ENCODE measurements at places on chromosomes 2 and 18.
A peak's percentile ranks its signal among the peaks of the same experiment; 100 is the strongest.

- no peak for DNase-seq
These were observed 35.8 kb downstream of the FAM178B start for GRCh38 chr2:96950381-96951124.

- DNase-seq, result no peak
These were observed 369.3 kb upstream of the RND3 start for GRCh38 chr2:150856596-150857281.

GRCh38 chr2:207224381-207224780 is 58.6 kb upstream of the KLF7 start:
- no peak for DNase-seq

DNA sequence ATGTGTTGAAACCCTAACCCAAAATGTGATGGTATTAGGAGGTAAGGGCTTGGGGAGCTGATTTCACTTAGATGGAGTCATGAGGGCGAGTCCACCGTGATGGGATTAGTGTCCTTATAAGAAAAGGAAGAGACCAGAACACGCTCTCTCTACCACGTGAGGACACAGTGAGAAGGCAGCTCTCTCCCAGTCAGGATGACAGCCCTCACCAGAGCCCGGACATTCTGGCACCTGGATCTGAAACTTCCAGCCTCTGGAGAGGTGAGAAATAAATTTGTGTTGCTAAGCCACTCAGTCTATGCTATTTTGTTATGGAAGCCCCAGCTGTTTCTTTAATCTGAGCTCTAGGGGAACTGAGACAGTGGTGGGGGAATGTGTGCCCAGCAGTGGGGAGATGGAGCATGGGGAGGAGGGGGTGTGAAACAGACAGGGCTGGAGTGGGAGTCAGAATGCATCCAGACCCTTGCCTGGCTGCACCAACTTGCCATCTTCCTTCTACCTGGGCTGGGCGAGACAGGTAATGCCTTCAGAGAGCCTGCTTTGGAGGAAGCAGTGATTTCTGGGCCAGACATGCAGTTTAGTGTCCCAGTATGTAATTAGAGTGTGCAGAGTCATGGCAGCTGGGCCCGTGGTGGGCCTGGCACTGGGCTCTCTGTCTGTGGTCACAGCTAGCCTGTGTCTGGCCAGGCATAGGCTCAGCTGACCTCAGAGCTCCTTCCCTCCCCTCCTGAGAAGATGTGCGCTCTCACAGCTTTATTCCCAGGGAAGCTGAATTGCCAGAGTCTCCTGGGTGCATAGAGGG is 38.1 kb downstream of the RHOB start:
- DNase-seq, result no peak

- DNase-seq, result no peak
These were observed 42.1 kb upstream of the LAPTM4A start for GRCh38 chr2:20093263-20094141.

GRCh38 chr2:21070341-21071257 is 26.7 kb upstream of the APOB start:
- DNase-seq, result no peak

DNA sequence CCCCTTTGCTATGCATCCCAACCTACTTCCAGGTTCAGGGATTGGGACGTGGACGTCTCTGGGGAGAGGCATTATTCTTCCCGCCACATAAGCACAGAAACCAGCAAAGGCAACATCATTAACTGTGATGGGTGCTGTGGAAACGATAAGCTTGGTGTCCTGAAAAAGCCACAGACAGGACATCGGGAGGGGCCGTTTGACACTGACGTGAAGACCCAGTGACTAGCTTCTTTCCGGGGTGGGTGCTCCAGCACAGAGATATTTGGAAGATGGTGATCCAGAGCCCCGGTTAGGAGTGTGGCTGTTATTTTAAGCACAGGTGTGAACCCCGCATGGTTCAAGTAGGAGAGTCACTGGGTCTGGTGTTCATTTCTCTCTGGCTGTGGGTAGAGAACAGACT is 163.8 kb upstream of the HDAC4 start:
- no peak for DNase-seq

DNA sequence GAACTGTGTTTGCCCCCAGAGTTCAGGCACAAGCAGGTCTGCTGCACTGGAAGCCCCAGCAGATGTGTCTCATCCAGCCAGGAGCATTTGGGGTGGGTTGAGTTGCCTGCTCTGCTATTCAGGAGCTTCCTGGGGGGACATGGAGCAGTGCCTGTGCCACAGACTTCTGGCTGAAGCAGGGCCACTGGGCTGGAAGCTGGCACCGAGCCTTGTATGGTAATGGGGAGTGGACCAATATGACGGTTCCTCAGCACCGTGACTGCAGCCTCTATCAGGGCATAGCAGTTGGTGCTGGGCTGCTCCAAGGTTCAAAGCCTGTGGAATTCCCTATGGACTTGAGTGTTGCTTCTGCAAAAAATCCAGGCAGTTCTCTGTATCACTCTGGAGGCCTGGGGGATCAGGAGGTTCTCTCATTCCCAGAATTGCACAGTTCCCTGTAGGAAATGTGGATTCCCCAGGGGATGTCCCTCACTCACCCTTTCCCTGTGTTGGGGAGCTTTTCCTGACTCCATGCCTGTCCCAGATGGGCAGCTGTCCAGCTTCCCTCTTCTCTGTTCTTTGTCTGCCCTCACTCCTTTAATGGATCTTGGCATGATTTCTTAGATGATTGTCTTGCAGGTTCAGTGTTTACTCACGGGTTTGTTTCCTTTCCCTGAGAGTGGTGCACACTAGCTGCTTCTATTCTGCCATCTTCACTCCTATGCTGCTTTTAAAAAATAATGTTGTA is 37.2 kb upstream of the THSD7B start:
- no peak for DNase-seq

DNA sequence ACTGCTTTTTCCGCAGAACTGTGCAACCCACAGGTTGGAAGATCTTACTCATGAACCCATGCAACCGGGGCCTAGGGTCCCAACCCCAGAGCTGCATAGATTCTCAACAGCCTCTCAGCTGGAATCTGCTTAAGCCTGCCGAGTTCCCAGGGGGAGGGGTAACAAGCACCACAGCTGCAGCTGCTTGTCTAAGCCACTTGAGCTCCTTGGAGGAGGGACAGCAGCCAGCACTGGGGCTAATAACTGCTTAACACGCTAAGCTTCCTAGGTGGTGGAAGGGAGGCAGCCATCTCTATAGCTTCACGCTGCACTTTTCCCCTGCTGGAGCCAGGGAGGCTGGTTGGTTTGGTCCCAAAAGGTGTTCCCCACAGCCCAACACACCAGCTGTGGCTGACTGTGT is 311.6 kb downstream of the DSC3 start:
- DNase-seq, result no peak

DNA sequence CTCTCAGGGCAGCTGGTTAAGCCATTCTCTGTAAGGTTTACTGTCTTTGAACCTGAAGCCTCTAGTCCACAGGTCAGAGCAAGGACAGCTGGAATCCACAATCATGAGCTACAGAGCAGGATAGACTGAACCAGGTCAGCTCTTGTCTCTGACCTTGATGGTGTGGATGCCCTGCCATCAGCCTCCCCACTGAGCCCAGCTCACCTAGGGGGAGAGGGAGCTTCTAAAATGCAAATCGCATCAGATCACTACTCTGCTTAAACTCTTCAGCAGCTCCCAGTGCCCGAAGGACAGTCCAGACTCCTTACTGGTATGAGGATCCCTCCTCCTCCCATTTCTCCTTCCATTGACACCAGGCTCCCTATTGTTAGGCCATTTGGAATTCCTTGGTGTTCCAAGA is 255.3 kb upstream of the CCDC68 start:
- no peak for DNase-seq

DNA sequence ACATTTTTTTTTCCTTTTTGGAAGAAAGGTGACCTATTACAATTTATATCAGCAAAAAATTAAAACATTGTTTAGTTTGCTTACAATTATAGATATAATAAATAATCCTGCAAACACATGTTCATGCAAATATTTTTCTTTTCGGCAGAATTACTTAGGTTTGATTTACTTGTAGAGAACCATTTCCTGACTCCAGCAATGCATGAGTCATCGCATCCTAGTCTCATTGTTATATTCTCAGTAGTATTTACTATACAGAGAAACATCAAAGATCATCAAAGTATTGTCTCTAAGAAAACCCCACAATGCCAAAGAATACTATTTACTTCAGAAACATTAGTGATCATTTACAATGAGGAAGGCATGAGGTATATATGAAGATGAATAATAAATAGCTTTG is 40.4 kb upstream of the MTIF2 start:
- no peak for DNase-seq

GRCh38 chr2:177872286-177872685 is 200.3 kb downstream of the PDE11A start:
- DNase-seq, result no peak

GRCh38 chr2:111618978-111619902 is 264.8 kb downstream of the ANAPC1 start:
- DNase-seq, result no peak

- DNase-seq, result no peak
These were observed 88.9 kb upstream of the THOC1 start for GRCh38 chr18:356778-357177.

DNA sequence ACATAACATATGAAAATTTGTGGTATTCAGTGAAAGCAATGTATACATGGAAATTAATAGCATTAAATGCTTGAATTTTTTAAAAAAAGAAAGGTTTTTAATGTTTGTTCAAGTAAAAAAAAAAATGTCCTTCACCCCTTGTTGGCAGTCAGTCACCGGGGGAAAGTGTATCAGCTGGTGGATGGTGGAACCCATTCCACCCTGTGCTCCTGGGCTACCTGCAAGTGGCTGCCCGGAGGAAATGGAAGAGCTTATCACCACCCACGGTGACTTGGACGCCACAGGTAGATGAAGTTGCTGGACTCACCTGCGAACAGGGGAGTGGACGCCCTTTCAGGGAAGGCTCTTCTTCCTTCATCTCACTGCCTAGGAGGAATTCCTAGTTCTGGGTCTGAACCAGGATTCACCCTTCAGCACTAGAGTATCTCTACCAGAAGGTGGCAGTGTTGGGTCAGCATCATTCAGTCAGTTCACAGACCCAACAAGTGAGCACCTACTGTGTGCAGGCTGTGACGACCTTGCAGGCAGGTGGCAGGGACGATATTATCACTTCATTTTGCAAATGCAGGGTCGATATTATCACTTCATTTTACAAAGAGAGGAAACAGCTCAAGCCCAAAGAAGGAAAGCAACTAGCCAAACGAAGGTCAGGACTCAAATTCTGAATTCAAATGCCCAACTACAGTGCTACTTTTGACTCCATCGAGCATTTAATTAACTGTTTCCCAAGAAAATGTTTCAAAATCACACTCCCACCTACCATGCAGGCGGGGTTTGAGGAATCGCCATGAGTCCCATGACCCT is 35.8 kb downstream of the CIB4 start:
- DNase-seq, result peak; percentile 21

GRCh38 chr2:50770299-50770698 is 261.6 kb downstream of the NRXN1 start:
- DNase-seq, result no peak

Data from activated T-helper 1 cell treated with anti-CD3 and anti-CD28 coated beads, Interleukin-12 subunit alpha, Interleukin-12 subunit beta, Interleukin-2, Interleukin-4 antibody, amounts not matched to agents 30 ng/mL and 10 ng/mL and 1 ng/mL, durations not matched to agents 14 hours and 24 hours and 36 hours (primary cell).